ENCODE measurements at places on chromosomes 11 and 22.

GRCh38 chr11:117892651-117893050 is 16.2 kb upstream of the FXYD6 start:
- no peak for DNase-seq

GRCh38 chr11:362642-363442 is 6.5 kb upstream of the B4GALNT4 start:
- no peak for DNase-seq

DNA sequence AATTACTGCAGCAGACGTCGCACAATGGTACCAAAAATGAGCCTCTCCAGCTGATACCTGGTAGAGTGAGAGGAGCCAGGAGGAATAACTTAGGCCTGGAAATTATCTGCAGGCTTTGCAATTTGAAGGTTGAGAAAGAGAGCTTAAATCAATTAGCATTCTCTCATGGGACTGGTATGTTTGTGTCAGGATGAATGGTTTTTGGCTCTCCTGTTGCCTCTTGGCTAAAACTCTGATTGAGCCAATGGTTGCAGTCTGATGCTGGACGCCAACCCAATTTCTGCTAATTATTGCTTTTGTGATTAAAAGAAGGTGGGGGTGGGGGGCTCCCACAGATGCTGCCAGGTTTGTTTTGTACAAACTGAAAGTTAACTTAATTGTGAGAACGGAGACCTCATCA is 12.5 kb upstream of the NELL1 start:
- no peak for DNase-seq

- DNase-seq = no peak
Observed at GRCh38 chr11:43573873-43574272, 106.7 kb upstream of the HSD17B12 start.

- no peak for DNase-seq
Observed at GRCh38 chr22:45425531-45426265, 12.2 kb downstream of the RIBC2 start.

DNA sequence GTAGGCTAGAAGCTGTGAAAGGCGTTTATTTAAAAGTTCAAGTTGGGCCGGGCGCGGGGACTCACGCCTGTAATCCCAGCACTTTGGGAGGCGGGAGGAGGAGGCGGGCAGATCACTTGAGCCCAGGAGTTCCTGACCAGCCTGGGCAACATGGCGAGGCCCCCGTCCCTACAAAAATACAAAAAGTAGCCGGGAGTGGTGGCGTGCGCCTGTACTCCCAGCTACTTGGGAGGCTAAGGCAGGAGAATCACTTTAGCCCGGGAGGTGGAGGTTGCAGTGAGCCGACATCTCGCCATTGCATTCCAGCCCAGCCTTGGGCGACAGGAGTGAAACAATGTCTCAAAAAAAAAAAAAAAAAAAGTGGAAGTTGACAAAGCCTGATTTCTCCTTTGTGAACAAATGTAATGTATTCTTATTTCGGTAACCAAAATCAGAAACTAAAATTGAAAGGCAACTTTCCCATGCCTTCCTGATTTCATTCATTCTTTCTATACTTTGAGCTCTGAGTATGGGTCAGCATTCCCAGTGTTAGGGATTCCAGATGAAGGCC is 825 bp downstream of the PTPMT1 start:
- DNase-seq = no peak

- no peak for DNase-seq
Observed at GRCh38 chr11:119538753-119539152, 115.8 kb upstream of the THY1 start.

DNA sequence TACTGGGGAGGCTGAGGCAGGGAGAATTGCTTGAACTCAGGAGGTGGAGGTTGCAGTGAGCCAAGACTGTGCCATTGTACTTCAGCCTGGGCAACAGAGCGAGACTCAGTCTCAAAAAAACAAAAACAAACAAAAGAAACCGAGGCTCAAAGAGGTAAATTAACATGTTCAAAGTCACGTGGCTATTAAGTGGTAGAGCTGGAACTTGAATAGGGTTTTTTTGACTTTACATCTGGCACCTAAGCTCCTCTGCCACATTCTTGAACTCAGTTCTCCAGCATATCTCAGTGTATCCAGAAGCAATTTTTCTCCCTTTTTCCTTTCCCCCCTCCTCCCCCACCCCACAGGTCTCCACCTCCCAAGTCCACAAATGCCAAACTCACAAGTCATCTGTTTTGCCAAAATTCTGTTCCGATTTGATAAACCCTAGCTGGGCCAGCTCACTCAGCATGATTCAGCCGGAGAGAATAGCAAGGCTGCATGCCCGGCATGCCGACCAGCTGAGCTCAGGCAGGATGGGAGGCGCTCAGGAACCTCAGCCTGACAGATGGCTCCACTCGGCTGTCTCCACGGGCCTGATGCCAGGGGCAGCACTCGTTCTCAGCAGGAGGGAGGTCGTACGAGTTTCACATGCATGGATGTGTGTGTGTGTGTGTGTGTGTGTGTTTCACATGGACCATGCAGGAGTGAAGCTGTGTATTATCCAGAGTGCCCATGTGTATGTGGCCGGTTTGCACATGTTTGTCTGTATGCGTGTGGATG is 63.2 kb upstream of the RRAS2 start:
- no peak for DNase-seq

GRCh38 chr11:47620836-47621378 is 21.5 kb downstream of the MTCH2 start:
- no peak for DNase-seq

DNA sequence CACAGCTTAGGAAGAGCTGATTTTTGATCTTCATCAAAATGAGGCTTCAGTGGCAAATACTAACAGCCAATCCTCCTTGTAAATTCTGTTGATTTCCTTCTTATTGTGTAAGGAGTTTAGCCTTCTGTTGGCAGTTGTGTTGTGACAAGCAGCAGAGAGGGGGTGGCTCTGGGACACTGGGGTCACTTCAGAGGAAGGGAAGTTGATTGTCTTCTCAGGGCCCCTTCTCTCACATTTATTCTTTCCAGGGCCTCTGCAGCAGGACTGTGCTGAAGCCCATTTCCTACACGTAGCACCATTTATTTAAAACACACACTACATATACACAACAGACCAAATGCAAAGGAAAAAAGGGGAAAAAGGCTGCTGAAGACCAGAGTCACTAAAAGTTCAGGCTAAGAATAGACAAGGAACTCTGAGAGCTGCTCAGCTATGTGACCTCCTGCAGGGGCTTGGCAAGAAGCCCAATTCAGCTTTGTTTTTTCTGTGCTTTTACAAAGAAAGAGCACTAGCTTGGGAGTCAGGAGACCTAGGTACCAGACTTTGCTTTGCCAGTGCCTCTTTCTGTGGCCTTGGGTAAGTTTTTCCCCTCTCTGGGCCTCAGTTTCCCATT is 28.3 kb upstream of the UPB1 start:
- DNase-seq = no peak

- DNase-seq = no peak
Observed at GRCh38 chr22:37739035-37739434, 42.2 kb downstream of the TRIOBP start.

DNA sequence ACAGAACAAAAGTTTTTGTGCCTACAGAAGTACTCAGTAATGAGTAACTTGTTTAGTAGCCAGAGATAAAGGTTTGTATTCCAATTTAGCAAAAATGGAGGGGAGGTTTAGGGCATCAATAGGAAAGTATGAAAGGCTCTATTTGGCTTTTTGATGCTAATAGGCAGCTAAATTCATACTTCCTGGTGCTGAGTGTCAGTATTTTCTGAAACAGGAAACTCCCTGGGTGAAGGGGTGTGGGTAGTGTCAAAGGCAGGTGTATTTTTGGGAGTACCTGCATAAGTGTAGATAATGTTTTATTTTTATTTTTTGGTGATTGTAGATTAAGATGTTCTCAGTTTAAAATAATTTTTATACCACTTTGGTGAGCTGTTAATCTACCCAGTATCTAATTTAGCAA is 29.3 kb upstream of the MMP7 start:
- no peak for DNase-seq

- DNase-seq = no peak
Observed at GRCh38 chr11:61873588-61874376, 17.6 kb downstream of the FADS3 start.

GRCh38 chr11:61004761-61005181 is 33.3 kb downstream of the CD6 start:
- no peak for DNase-seq

GRCh38 chr11:118634431-118635236 is 27.2 kb downstream of the PHLDB1 start:
- peak; percentile 26 for DNase-seq

GRCh38 chr11:79212741-79213190 is 228.1 kb downstream of the TENM4 start:
- no peak for DNase-seq

DNA sequence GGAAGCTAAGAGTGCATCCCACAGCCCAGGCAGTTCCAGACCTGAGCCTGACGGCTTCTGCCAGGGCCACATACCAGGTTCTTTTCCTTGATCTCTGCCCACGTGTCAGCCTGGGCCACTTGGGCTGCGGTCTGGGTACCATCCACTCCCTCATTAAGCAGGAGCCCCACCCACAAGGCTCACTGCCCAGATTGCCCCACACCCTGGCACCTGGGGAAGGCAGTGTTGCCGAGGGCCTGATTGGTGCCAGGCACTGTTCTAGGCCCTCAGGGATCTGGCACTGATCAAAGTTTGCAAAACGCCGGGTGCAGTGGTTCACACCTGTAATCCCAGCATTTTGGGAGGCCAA is 15.4 kb downstream of the GGA1 start:
- DNase-seq = no peak

All from NCI-H748 treated with DMSO at 0.1 percent for 48 hours (cell line).